DMS79 (cell line): ENCODE measurements at places on chromosomes 1 and 21.
A peak's percentile ranks its signal among the peaks of the same experiment; 100 is the strongest.

DNA sequence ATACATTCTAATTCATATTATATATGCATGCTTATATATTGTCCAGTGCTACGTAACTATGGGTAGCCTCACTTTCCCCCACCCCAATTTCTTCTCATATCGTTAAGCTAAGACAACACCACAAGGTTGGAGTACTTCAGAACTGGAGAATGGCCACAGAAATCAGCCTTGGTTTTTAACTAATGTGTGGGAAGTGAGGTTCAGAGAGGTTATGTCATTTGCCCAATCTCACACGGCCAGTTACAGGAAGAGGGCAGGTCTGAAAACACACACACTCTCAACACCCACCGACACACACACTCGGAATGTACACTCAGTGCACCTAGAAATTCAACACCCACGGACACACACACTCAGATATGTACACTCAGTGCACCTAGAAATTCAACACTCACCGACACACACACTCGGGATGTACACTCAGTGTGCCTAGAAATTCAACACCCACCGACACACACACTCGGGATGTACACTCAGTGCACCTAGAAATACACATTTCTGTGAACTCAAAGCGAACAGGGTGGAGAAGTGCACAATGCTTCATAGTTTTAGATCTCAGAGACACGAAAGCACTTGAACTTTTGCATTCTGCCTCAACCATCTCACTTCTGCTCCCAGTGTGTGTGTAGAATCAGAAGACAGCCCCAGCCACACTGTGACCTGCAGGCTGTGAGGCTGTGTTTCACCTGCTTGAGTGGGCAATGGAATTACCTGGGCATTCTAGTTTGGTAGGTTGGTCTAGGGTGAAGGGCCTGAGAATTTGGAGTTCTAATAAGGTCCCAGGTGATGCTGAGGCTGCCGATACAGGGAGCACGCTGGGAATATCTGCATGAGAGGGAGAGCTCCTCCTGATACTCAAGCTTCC is 170.4 kb downstream of the CLIC6 start:
- DNase-seq = no peak

- no peak for DNase-seq
These were observed 1.4 kb downstream of the TMEM54 start for GRCh38 chr1:32899586-32900296.

DNA sequence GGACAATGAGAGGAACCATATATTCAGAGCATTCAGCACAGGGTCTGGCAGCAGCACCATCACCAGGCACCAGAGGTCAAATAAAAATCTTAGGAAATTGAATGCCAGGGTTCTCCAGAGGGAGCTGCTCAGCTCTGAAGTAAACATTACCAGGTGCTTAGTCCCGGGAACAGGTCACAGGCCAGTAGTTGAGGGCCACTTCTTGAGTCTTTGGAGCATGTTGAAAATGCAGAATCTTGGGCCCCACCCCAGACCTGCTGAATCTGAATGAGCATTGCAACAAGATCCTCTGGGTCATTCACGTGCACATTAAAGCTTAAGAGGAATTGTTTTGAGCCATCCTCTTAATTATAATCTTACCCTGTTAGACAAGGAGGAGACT is 33.8 kb downstream of the PHC2 start:
- DNase-seq = peak; percentile 88

GRCh38 chr21:19566975-19567374 is 1163.4 kb upstream of the TMPRSS15 start:
- DNase-seq = no peak

DNA sequence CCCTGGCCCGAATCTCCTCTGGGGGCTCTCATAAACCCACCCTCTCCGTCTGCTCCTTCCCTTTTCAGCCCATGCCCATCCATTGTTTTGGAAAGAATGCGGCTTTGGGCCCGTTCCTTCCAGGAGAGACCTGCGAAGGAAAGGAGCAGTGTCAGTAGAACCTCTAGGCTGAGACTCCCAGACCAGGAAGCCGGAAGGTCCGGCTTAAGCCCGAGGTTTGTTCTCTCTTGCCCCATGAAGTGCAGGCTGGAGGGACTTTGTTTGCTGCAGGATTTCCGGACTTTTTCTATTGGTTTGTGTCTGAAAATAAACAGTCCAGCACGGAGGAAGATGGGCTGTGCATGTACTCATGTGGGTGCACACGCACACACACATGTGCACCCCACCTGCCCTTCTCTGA is 49.8 kb downstream of the ELK4 start:
- DNase-seq = no peak

DNA sequence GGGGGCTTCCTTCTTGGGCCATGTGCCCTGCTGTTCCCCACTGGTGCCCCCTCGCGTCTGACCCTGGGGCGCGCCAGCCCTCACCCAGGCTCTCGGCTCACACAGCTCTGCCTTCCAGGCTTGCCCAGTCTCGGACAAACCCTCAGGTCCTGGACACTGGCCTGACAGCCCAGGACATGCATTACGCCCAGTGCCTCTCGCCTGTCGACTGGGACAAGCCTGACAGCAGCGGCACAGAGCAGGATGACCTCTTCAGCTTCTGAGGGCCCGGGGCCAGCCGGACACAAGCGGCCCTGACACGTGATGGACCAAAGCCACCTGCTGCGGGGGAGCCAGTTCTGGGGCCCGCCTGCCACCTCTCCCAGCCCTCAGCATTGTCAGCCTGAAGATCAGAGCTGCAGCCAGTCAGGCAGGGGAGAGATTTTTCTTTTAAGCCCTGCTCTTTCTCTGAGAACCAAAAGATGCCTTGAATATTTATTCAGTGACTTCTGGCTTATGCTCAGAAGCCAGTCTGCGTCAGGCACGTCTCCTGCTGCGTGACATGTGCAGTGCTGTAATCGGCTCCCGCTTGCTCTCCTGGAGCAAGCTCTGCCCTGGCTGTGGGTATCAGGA is 23.4 kb downstream of the LDLRAP1 start:
- DNase-seq = no peak

DNA sequence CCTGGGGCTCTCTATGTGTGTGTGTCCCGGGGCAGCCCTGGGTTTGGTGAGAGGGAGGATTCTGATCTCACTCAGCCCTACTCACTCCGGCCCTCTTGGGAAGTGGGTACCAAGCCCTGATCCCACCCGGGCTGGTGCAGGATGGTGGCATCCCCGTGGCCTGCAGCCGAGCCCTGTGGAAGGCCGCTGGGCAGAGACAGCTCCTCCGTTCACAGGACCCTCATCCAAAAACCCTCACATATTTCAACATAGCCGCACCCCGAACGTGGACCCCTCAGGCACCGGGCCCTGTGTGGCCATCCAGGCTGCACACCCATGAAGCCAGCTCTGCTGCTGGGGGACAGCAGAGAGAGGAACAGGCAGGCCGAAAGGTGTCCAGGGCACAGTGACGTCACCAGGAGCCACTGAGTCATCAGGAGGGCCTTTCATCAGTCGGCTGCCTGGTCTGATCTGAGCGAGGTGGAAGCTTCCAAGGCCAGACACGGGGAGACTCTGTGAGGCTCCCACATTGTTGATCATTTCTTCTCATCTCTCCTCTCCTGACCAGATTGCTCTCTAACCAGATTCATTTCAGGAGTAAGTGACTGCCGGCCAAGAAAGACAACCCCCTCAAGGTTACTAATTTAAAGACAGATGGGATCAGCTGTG is 16.2 kb upstream of the GPR157 start:
- DNase-seq = no peak
